ENCODE measurements at places on chromosomes 5 and 9.

DNA sequence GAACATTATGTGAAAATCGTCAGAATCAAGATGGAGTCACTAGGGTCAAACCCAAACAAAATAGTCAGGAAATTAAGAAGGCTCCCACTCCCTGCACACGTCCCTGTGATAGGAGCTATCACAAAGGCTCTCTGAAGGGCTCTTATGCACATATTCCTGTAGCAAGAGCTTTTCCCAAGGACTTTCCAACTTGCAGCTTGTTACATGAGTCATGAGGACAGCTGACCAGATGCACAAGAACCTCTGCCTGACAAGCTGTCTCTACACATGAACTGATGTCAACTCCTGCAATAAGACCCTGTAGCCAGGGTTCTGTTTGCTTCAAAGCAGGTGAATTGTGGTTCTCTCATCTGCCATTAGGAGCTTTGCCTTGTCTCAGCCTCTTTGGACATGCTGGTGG, 122.4 kb downstream of the OLFM1 start:
- DNase-seq, result no peak

GRCh38 chr5:4244306-4244705, 648.7 kb downstream of the IRX1 start:
- no peak for DNase-seq

- DNase-seq, result no peak
Observed at GRCh38 chr9:17425384-17425783, 153.5 kb upstream of the SH3GL2 start.

- no peak for DNase-seq
Observed at GRCh38 chr9:134897584-134898170, 17.1 kb downstream of the FCN2 start.

GRCh38 chr5:144566747-144567420, 396.2 kb downstream of the KCTD16 start:
- no peak for DNase-seq

DNA sequence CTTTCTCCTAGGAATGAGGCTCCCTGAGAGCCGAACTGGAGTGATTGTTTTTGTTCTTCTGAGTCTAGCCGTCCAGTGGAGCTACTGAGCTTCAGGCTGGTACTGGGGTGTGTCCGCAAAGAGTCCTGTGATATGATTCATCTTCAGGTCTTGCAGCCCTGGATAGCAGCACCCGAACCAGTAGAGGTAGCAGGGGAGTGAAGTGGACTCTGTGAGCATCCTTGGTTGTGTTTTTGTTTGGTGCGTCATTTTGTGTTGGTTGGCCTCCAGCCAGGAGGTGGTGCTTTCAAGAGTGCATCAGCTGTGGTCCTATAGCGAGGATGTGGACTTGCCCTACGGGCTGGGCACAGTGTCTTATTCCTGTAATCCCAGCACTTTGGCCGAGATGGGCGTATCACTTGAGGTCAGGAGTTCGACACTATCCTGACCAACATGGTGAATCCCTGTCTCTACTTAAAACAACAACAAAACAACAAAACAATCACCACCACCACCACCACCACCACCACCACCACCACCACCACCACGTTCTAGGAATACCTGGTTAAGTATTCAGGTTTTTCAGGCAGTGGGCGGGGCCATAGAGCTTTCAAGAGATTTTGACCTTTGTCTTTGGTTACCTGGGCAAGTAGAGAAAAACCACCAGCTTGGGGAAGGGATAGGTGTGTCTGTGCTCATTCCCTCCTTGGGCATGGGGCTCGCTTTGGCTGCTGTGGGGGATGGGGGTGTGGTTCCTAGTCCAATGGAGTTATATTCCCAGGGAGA, 154.0 kb downstream of the WDR70 start:
- no peak for DNase-seq

GRCh38 chr9:33082538-33083326, 6.3 kb upstream of the SMU1 start:
- no peak for DNase-seq

- no peak for DNase-seq
Observed at GRCh38 chr5:138568061-138568824, 7.0 kb downstream of the HSPA9 start.

DNA sequence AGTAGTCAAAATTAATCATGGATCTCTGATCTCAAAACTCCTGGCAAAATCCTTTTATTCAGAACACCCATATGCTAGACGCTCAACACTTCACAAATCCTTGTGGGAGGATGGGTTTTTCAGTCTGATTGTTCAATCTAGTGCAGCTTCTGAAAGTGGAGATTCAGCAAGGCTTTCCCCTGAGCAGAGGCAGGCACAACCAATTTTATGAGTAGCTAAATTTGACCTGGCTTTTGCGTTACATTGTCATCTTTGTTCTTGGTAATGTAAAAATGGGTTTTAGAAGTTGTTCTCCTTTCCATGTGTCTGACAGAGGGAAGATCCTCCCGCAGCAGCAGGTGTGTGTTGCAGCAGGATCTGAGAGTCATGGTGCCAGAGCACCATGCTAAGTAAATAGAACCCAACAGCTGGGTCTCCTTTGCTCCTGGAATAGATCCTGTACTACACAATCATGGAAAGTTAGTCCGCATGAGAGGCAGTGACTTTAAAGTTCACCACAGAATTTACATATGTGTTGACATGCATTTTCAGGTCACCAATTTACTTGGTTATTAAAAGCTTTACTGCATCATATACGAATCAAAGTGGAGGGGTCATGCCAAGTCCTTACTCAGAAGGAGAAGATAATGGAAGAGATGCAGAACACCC, 70.1 kb upstream of the MEF2C start:
- no peak for DNase-seq

GRCh38 chr5:160054831-160055230, 45.9 kb downstream of the TTC1 start:
- no peak for DNase-seq

DNA sequence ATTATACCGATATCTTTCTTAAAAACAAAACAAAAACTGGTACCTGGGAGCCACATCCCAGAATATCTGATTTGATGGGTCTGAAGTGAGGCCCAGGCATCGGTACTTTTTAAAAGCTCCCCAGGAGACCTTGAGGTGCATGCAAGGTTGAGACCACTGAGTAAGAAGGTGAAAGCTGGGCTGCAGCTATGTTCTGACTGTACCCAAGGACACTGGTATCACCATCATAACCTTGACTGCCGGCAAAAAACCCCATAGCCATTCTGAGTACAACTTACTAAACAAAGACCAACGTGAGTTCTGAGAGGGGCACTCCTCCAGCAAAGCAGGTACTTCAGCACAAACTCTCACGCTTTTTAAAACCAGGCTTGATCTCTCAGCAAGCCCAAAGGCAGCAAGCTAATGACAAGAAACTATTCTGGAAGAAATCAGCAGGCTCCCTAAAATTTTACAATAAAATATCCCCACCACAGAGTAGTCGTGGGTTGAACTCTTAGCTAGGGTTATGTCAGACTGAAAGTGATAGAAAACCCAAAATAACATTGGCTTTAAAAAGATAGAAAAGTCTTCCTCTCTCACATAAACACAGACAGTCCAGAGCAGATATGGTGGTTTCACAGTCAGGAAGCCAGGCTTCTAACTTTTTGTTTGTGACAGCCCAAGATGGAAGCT, 263.9 kb downstream of the SAXO1 start:
- no peak for DNase-seq

- DNase-seq, result no peak
Observed at GRCh38 chr5:127326976-127327755, 36.6 kb downstream of the MEGF10 start.
